ENCODE measurements at places on chromosomes 3 and 15.
A peak's percentile ranks its signal among the peaks of the same experiment; 100 is the strongest.

- DNase-seq: peak; percentile 13
These were observed at the start of gene PLSCR2 for GRCh38 chr3:146469150-146470017. Gene PLSCR2 (minus strand): TSS chr3:146469561. CDS start chr3:146459904, 9,657 bp downstream.

- no peak for DNase-seq
These were observed 127.6 kb downstream of the TBL1XR1 start for GRCh38 chr3:177069514-177070329.

- no peak for DNase-seq
These were observed 77.9 kb downstream of the NTRK3 start for GRCh38 chr15:88178631-88179030.

- DNase-seq: no peak
These were observed 24.5 kb upstream of the PLA2G4D start for GRCh38 chr15:42118650-42119445.

- DNase-seq: no peak
These were observed 30.4 kb upstream of the ZNF639 start for GRCh38 chr3:179292450-179292849.

DNA sequence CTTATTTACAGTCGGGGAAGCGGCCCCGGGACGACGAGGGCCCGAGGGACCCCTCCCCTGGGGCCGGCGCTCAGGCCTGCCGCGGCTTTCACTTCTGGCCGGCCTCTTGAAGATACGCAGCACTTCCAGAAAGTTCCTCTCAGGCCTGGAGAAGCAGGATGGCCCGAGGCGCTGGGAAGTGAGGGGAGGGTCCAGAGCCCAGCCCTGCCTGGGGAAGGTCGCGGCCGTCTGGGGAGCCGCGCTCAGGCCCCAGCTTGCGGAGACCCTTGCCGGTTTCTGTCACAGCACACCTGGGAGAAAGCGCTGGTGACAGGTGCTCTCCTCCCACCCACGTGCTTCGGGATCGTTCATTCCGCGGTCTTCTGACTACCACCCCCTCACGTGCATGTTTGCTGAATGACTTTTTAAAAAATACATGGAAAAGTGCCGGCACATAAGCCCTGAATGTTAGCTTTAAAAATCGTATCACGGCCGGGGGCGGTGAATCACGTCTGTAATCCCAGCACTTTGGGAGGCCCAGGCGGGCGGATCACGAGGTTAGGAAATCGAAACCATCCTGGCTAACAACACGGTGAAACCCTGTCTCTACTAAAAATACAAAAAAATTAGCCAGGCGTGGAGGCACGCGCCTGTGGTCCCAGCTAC is 727 bp upstream of the TM2D3 start:
- DNase-seq: no peak

- no peak for DNase-seq
These were observed 279.2 kb upstream of the KCNH8 start for GRCh38 chr3:18868911-18869689.

GRCh38 chr3:155385896-155386625 is 92.6 kb upstream of the STRIT1 start:
- DNase-seq: no peak

- DNase-seq: peak; percentile 16
These were observed 1.8 kb upstream of the ZMYND10 start for GRCh38 chr3:50347187-50347813.

GRCh38 chr3:42843713-42844411 is 31.8 kb downstream of the CYP8B1 start:
- no peak for DNase-seq

DNA sequence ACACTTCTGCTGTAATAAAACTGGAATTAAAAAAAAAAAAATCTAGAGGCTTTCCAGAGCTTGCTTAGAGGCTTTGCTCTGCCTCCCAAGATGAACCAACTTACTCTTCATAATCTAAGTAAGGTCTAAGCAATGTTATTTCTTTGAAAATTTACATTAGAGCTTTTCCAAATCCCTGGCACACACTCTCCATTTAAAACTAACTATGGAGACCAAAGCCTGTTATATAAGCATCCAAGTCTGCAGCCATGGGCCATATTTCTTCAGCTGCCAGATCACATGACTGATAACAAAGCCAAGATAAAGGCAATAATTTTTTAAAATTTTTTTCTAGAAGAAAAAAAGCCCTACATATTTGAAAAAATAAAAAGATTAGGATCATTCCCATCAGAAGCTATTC is 55.0 kb upstream of the ARHGEF3 start:
- DNase-seq: no peak
